A673 (cell line): ENCODE measurements at places on chromosomes 5 and 9.

- DNase-seq = no peak
Observed at GRCh38 chr5:334903-335739, 13.6 kb downstream of the AHRR start.

DNA sequence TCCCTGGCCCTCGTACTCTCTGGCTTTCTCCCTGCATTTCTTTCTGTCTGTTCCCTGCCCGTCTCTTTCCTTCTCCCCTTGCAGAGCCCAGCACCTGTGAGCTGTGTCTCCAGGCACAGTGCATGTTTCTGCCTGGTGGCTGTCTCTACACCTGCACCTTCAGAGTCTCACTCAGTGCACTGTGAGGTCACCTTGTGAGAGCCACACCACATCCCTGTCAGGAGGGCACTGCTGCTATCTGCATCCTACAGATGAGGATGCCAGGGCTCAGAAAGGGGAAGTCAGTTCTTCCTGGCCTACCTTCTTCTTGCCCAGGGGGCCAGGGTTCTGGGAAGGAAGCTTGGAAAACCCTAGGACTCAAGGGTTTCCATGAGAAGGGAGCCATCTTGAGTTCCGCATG, 69.7 kb upstream of the NEURL1B start:
- no peak for DNase-seq

GRCh38 chr5:161009194-161009593, 157.2 kb upstream of the ATP10B start:
- no peak for DNase-seq

DNA sequence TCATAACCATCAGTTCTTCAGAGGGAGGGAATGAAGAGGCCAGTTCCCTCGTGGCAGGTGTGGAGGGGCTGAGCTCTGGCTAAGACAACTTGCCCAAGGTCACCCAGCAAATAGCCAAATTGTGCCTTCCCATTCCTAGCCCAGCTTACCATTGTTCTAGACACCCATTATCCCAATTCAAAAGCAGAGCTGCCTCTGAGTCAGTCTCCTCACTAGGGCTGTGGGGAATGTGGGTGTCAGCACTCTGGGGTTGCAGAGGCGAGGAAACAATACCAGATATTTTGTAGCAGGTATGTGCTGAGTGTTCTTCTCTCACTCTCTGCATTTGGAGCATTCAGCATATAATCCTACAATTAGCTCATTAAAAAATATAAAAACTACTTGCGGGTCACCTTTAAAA, 270.8 kb downstream of the PSAT1 start:
- no peak for DNase-seq

GRCh38 chr5:68771732-68772131, 322.1 kb upstream of the SLC30A5 start:
- no peak for DNase-seq

DNA sequence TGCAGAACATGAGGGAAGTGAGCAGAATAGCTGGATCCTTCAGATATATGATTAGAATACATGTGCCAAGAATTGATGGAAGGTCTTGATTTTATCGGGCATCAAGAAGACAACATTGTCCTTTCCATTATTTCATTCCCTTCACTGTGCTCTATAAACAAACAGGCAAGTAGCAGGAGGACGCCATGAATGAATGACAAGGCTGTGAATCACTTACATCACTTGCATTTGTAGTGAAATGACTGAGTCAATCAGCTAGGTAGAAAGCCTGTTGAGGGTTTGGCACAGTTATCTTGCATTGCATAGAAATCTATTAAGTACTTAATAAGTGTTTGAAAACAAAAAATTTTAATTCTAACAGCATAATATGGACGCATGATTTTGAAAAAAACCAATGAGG, 548.8 kb upstream of the IZUMO3 start:
- no peak for DNase-seq

GRCh38 chr5:68067291-68067690, 148.3 kb upstream of the PIK3R1 start:
- no peak for DNase-seq

DNA sequence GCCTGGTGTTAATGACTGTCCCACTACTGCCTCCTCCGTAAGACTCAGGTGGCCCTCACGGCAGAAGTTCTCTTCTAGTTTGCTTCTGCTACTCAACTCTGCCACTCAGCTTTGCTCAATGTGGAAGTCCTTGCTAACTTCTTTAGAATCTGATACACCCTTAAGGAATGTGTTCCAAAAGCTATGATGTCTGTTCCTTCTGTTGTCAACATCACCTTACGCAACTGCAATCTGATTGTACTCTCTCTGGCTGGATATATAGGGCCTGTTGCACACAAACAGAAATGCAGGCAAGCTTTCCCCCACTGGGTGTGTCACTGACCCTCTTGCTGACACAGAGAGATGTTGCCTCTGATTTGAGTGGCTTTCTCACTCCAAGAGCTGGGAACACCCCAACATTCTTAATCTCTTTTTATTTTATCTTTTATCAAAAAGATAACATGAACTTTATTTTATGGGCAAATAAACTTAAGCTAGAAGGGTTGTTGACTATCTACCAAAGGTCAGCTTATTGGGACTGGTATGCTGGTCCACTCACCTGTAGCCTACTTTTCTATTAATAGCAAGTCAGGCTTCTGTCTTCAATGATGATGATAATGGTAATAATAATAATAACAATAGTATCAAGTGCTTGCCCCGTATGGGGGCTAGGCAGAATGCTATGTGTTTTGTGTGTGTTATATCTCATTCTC, 25.2 kb downstream of the TMEM252 start:
- DNase-seq = no peak

DNA sequence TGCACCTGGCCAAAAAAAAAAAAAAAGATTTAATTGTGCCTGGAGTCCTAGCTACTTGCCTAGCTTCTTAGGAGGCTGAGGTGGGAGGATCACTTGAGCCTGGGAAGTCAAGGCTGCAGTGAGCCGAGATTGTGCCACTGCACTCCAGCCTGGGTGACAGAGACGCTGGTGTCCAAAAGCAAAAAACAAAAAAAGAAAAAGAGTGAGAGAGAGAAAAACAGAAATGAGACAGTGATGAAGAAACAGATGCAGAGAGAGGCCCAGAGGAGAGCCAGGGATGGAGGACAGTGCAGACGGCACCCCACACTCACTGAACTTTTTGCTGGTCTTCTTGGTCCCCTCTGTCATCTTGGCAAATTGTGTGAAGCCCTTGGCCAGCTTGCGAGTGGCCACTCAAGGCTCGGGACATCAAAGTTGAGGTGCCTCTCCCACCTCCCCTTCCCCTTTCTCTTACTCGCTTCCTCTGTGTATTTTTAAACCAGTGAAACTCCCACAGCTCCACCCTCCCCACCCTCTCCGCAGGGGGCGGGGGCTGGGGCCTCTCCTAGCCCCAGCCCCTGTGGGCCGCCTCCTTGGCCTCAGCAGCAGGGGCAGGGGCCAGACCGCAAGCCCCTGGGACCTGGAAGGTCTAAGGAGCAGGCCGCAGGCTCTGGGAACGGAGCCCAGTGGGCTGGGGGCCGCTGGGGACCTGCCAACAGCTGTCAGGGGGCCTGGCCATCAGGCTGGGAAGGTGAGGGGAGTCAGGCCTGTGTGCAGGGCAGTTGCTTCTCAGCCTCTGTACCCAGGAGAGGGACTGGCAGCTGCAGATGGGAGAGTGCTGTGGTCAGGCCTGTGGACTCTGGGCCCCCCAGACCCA, at the start of gene SH2D3C:
Gene SH2D3C, minus strand, starts transcription at position 387 of the 856 bp plus-strand sequence. Its CDS starts 39 bp downstream, at position 348.
- no peak for DNase-seq

DNA sequence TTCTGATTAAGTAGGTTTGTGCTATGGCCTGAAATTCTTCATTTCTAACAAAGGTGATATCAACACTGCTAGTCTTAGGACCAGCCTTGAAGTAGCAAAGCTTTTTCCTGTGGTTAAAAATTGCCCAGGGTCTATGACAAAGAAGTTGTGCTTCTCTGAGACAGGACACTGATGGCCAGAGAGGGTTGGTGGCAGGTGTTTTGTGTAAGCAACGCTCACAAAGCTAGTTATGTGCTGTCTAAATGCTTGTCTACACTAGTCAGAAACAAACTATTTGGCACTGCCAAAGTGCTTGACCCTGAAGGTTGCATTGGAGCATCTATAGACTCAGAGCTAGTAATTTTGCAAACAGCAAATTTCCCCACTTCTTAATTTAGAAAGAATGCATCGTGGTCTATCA, 44.1 kb upstream of the SELENOP start:
- DNase-seq = no peak

DNA sequence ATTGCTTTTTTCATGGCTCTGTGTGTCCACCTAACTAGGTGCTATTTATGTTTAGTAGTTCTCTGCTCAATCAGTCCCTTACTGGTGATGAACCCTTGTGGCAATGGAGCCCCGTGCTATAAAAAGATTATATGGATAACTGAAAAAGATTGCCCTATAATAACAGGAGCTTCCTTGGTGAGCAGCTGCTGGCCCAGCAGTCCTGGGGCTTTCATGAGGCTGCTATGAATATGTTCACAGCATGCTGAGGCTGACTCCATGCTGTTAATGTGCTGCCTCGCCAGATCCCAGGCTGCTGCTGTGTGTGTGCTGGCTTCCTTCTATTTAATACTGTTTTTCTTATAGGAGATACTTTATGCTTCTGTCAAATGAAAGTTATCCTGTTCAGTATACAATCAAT, 357.5 kb downstream of the TAF11L14 start:
- DNase-seq = peak; percentile 75

DNA sequence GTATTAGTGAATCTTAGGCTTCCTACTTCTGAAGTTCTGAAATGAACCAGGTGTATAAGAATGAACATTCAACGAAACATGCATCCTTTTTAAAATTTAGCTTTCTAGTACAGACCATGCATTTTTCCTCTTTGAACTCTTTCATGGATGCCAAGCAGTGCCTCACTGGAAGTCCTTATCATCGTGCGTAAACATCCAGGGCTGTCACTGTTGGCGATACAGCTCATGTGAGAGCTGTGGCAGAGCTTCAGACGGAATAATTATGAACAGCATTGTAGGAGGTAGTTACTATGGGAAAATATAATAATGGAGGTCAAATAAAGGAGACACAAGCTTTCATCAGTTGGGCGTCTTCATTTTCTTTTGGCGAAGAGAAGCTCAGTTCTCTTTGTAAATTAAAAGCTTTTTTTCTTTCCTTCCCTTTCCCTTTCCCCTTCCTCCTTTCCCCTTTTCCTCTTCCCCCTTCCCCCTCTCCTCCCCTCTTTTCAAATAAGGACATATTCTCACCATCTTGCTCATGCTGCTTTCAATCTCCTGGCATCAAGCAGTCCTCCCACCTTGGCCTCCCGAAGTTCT, 167.3 kb downstream of the KDM4C start:
- DNase-seq = no peak

GRCh38 chr5:14809369-14810155, 62.0 kb downstream of the ANKH start:
- peak; percentile 48 for DNase-seq

DNA sequence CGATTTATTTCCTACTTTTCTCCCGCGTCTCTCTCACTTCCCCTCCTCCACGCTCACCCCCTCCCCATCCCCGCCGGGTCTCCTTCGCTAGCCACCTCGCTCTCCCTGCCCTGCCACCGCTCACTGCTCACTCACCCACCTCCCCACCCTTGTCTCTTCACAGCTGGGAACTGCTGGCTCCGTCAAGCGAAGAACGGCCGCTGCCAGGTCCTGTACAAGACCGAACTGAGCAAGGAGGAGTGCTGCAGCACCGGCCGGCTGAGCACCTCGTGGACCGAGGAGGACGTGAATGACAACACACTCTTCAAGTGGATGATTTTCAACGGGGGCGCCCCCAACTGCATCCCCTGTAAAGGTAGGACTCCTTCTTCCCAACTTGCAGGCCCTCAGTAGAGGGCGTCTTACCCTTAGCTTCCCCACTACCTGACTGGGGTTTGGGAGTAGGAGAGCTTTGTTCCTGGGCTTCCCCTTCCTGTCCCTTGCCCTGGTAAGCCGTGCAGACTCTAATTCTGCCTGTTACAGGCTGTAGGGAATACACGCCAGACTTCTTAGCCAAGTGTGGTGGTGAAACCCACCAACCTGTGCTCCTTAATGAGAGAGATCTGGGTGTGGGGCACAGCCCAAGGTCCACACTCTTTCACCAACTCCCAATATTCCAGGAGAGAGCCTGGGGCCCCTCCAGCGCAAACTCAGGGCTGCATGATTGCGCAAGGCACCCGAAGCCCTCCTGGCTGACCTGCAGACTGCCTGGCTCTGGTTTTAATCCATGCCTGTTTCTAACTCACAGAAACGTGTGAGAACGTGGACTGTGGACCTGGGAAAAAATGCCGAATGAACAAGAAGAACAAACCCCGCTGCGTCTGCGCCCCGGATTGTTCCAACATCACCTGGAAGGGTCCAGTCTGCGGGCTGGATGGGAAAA, 2.5 kb downstream of the FST start:
- DNase-seq = peak; percentile 22

DNA sequence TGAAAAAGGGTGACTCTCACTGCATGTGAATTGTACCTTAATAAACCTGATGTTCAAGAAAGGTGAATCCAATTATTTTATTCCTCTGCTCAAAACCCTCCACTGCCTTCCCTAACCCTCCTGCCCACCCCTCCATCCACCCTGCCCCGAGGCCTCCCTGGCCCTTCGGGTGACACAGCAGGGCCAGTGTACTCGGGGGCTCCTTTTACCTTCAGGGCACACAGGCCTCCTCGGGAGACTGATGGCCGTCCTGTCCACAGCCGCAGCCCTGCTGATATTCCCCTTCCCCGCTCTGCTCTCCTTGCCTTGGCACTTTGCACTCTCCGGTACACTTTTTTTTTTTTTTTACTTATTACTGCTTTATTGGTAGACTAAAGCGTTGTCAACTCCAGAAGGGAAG, 234.0 kb downstream of the CACNA1B start:
- no peak for DNase-seq

DNA sequence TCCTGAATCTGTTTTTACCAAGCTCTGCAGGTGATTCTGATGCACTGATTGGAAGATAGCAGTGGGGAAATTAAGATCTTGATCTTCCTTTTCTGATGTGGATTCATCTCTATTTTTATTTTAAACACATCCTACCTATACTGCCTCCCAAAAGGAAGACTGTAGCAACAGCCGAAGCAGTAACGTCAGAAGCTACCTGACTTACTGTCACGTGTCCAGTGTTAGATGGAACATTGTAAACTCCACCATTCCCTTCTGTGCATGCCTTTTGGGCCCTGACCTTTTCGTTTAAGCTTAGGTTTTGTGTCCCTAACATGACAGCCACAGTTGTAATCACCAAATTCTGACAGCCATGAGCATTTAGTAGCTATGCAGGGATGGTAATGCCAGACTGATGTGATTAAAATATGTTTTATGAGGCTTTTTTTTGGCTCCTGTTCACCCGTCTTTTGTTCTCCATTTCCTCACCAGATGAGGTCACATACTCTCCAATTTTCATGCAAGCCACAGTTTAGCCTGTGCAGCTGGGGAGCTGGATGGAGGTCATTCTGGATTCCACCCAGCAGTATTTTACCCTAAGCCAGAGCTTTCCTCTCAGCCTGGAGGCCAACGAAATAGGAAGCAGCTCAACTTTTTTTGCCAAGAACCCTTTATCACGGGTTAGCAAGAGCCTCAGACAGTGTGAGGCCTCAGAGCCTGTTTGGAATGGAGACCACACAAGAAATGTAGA, 15.6 kb upstream of the FOXD1 start:
- DNase-seq = peak; percentile 4
